Central memory CD4-positive, alpha-beta T cell (primary cell): ENCODE measurements at places on chromosomes 12 and 14.

- no peak for DNase-seq
These were observed 5.1 kb upstream of the RASAL1 start for GRCh38 chr12:113140706-113141105.

DNA sequence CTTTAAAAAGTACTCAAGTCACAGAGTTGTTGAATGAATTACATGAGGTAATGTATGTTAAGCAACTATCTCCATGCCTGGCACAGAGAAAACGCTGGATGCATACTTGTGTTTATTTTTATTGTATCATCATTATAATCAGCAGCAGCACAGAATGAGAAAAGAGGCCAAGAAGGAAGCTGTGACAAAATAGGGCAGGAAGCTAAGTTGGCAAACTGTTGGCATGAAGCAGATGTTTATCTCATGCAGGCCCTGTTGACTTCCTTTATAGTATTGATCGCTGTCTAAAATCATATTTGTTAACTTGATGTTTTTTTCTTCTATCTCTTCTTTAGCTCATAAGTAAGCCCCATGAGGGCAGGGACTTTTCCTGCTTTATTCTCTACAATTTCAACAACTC is 466.6 kb downstream of the TRHDE start:
- no peak for DNase-seq

- DNase-seq = no peak
These were observed 24.4 kb downstream of the SERPINA1 start for GRCh38 chr14:94364037-94364436.

DNA sequence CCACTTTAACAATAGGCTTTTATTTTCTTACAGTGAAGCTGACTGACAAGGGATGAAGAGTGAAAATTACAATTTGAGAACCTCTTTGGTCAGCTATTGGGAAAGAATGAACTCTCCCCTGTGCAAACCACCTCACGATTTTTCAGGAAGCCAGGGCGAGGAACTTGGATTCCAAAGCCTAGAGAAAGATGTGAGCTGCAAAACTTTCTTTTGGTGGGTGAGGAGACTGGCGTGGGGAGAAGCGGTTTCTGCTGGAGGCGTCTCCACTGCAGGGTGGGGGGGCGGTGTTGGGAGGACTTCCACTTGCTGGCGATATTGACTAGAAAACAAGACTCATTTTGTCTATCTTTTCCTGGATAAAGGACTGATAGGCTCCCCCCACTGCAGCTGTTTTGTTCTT is 59.3 kb upstream of the VRK1 start:
- DNase-seq = no peak

DNA sequence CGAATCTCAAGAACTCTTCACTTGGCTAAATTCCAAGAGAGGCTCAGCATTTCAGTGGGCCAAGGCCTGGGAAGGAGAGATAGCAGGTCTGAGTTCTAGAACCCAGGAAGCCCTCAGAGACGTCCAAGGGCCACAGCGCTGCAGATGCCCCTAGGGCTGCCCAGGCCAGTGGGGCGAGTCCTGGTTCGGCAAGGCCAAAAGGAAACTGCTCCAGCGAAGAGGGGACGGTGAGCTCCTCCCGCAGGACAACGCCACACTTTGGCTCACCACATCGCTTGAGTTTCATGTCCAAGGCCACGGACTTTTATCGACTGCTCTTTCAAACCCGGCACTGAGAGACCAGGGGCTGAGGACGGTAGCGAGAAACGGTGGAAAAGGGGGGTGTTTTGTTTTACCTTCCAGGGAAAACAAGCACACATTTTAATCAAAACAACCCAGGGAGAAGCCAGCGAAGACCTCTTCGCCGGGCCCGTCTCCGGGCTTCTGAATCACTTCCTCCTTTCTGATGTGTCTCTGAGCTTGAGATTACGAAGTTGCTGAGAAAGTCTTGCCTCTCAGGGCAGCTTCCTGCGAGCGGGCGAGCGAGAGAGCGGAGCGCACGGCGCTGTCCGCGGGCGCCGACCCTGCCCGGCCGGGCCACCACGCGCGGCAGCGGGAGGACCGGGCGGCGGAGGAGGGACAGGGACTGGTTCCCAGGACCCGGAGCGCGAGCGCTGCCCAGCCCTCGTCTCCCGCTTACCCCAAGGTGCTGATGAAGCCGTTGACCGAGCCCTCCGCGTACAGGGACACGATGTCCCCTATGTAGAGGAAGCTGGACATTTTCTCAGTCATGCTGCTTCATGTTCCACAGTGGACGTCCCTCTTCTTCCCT is 808 bp downstream of the ITPR2 start:
- peak; percentile 66 for DNase-seq

DNA sequence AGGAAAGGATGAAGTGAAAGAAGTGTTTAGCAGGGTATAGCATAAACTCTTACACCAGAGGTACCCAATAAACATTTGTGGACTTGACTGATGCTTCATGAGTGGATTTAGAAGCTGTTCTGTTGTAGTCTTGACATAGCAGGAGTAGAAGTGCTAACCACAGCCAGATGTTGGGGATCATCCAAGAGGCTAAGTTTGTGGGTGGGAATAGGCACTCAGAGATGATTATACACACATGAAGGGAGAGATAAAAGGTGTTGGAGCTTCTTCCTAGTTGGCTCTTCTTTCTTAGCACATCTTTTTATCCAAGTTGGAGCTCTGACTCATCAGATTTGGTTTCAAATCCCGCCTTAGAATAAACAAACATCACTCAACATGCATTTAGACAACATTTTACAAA is 166.7 kb upstream of the E2F7 start:
- DNase-seq = no peak

- DNase-seq = no peak
These were observed 164.6 kb upstream of the PARP11 start for GRCh38 chr12:4037747-4038312.

DNA sequence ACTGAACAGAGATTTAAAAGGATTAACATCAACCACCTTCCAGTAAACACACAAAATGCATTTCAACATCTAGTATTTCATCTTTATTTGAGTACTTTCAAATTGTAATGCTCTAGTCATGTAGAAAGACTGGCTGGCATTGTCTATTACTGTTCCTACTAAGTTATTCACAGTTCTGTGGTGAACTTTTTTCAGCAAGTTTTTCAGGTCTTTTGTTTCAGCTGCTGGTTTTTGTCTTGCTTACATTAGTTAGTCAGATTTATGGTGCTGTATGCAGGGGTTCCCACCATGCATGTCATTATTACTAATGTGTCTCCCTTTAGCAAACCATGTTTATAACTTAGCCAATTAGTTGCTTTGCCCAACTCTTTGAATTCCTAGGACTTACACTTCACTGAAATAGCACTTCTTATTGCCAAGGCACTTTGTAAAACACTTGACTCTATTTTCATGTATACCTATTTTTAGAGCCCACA is 253.4 kb upstream of the KITLG start:
- DNase-seq = no peak

GRCh38 chr12:89421092-89421835 is 69.0 kb upstream of the DUSP6 start:
- no peak for DNase-seq

DNA sequence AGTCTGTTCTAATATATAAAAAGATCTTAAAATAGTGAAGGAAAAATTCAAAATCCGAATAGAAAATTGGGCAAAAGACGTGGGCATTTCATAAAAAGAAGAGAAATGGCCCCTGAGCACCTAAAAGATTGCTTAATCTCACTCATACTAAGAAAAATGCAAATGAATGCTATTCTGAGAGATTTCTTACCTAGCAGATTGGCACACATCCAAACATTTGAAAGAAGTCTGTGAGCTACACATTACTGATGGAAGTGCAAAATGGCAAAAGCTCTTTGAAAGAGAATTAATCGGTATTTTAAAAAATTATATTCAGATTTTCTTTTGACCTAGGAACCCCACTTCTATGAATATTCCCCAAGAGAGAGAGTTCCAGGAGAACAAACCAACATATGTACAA is 280.4 kb upstream of the GARIN6 start:
- no peak for DNase-seq

- DNase-seq = no peak
These were observed 435.0 kb upstream of the STXBP6 start for GRCh38 chr14:25484906-25485305.

- no peak for DNase-seq
These were observed 137.5 kb downstream of the CNTN1 start for GRCh38 chr12:40829738-40830144.

DNA sequence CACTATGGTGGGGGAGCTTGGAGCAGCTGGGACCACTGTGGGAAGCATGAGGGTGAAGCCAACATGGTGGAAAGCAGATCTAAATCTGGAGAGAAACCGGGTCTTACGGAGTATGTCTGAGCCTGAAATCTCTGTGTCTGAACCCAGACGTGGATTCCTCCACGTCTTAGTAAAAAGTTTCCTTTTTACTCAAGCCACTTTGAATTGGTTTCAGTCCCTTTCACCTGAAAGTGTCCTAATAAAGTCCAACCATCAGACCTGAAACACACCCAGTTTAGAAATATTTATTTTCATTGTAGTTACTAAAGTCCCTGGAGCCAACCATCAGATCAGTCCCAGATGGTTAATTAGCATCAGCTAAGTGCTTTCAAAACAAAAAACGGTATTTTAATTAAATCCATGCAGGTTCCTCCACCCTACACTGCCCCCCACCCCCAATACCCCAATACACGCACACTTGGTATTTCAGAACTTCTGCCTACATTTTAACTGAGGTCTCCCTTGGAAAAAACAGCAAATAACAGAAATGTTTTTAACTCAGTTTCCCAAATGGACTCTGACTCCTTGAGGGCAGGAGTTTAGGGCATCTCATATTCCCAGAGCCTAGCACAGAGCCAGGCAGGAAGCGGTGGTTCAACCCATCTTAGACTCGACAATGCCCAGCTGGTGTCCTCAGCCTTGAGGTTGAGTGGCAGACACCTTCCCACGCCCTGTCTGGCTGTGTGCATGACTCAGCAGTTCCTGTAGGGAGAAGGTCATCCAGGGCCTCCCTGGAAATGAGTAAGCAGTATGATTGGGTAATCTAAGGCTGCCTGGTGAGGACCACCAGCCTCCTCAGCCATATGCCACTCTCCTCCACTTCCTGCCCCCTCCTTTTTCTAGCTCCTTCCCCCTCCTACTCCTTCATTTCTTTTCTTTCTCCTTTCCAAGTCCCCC is 175.8 kb downstream of the TTC8 start:
- DNase-seq = no peak

DNA sequence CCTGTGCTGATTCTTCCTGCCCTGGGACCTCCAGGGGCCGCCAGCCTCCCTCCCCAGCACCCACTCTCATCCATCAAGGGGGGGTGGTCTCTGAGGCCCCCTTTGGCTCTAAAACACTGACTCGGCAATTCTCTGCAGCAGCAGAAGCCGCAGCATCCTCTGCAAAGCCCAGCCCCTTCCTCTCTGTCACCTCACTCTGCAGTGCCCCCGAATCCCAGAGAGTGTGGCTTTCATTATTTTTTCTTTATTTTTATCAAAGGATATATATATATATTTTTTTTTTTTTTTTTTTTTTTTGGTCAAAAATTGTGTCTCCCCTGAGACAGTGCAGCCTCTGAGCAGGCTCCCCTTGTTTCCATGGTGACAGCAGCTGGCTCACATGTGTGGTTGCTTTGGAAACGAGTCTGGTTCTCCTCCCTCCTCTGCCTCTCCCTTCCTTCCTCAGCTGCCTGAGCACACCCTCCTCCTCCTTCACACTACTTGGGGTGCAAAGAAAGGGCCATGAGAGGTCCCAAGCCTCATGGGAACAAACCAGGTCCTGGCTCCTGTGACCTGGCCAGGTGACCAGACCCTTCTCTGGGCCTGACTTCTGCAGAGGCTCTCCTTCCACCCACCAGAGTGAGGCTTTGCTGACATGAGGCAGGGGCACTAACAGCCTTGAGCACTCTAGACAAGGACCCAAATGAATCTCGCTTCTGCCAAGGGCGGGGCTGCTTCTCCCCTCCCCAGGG is 100.5 kb downstream of the LRRC74A start:
- peak; percentile 85 for DNase-seq

DNA sequence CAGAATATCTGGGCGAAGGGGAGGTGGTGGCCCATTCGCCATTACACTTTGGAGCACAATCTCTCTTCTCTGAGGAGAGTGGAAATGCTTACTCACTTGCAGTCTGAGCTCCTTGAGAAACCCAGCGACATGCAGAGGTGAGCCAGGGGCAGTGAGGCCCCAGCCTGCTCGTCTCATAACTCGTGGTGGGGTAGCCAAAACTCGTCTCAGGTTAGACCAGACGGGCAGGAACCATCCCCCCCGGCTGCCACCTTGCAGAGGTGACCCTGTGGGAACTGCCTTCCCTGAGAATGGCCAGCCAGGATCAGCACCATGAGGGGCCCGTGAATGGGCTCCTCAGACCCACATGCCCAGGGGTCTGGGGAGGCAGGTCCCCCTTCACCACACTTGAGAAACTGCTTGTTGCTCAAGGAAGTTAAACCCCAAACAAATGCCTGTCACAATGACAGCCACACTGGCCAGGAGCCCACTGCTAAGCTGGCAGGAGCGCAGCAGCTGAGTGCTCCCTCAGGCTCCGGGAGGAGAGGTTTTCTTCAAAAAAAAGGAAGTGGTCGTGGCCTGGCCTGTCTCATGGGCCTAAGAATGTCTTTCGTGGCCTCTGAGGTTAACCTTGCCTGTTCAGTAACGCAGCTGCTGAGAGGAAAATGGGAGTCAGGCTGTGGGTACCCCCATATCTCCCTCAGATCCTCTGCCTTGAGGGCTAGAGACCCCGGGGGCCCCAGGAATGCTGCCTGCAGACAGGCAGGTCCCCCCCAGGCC is 9.2 kb upstream of the ALDH2 start:
- no peak for DNase-seq

- peak; percentile 26 for DNase-seq
These were observed 541 bp downstream of the GOLT1B start for GRCh38 chr12:21502164-21502496.

DNA sequence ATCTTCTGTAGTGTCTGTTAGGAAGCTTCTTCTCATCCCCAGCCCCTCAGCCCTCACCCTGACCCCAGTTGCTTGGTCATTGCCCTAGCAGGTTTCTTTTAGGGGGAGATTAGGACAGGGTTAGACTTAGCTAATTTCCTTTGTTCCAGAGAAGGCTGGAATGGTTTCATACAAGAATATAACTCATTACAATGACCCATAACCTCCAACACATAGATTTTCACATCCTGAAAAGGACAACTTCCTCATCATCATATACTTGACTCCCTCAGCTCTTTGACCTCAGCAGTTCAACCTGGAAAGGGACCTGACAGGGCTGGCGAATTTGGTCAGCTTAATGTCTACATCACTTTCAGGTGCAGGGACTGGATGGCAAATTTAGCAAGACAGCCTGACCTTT is 8.0 kb upstream of the BHLHE41 start:
- DNase-seq = no peak

- no peak for DNase-seq
These were observed 23.5 kb upstream of the YY1 start for GRCh38 chr14:100215330-100215885.

DNA sequence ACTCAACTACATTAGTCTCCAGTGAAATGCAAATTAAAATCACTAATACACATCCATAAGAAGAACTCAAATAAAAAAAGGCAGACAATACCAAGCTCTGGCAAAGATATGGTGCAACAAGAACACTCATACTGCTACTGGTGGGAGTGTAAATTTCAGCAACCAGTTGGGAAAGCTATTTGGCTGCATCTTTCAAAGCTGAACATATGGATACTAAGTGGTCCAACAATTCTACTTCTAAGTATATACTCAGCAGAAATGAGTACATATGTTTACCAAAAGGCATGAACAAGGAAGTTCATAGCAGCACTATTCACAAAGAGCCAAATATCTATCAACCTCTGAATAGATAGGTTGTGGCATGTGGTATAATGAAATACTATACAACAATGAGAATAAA is 27.3 kb downstream of the CAPS2 start:
- no peak for DNase-seq

GRCh38 chr12:28489246-28489645 is 299.0 kb downstream of the CCDC91 start:
- no peak for DNase-seq
